ENCODE measurements at places on chromosomes 4 and X.

- DNase-seq, result no peak
These were observed 568 bp upstream of the CASP6 start for GRCh38 chr4:109703664-109704361.

- no peak for DNase-seq
These were observed 13.5 kb upstream of the PRSS48 start for GRCh38 chr4:151263455-151263854.

DNA sequence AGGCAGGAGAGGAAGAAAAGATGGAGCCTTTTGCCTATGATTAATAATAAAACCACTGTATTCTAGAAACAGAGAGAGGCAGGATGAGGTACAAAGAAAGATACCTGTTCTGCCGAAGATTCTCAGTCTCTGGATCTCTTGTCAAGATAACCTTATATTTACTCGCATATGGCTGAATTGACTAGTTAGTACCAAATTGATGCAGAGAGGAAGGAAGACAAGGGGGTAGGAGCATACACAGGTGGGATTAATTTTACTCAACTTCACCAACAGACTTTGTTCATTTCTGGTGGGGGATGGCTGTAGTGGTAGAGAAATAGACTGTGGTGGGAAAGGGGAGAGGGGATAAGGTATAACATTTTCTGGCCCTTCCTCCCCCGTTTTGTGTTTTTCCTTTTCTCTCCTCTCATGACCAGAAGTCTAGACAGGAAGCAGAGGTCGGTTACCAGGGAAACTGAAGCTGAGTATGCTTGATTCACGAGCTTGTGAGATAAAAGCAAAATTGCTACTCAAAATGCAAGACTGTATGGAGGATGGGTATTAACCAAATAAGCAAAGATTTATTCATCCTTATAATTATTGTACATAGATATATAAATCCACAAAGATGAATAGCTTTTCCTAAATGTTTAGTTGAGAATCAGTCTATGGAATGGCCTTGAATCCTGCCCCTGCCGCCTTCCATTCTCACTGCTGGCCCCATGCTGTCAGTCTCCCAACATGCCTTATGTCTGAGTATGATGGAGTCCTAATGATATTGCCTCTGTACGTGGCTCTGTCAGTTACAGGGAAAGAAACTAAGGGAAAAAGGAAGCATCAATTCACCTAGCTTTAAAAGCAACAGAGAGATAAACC is 17.8 kb upstream of the PAGE2B start:
- no peak for DNase-seq

DNA sequence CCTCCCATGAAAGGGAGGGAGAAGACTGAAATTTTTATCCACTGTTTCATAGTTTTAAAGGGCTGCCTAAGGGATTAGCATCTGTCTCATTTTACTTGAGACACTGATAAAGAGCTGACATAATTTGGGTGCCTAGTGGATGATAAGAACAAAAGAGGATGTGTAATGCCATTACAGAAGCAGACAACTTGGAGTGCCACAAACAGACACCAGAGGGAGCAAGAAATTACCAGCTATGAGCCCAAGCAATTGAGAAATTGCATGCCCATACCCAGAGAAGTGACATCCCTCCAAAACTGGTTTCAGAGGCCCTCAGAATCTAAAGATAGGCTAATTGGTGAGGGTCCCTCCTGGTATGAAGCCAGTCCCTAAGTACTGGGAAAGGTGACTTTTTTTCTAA is 38.5 kb upstream of the POU3F4 start:
- no peak for DNase-seq

DNA sequence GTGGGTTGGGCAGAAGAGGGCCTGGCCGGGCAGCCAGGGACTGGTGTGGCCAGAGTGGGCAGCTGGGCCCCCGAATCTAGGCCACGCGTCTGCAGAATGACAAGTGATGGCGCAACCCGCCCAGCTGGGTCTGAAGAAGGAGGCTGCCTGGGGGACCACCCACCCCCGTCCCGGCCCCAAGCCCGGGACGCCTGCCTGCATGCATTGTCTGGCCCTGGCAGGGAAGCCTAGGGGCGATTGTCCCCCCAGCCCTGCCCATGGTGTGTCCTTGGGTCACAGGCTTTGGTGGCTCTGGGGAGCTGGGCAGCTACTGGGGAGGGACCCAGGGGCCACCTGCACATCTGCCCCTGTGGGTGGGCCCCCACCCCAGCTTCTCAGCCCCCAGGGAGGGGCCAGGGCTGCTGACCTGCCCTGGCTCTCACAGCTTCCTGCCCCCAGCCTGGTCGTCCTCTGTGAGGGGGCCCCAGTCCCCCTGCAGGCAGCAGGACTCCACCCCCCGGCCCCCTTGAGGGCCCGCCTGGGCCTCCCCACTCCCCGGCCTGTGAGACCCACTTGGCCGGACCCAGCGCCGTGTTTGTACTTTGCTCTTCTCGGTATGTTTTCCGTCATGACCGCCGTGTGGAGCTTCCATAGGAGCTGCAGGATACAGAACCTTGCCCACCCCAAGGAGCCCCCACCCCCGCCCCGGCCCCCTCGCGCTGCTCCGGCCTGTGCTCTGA is 4.9 kb downstream of the FGFR3 start:
- DNase-seq, result no peak

DNA sequence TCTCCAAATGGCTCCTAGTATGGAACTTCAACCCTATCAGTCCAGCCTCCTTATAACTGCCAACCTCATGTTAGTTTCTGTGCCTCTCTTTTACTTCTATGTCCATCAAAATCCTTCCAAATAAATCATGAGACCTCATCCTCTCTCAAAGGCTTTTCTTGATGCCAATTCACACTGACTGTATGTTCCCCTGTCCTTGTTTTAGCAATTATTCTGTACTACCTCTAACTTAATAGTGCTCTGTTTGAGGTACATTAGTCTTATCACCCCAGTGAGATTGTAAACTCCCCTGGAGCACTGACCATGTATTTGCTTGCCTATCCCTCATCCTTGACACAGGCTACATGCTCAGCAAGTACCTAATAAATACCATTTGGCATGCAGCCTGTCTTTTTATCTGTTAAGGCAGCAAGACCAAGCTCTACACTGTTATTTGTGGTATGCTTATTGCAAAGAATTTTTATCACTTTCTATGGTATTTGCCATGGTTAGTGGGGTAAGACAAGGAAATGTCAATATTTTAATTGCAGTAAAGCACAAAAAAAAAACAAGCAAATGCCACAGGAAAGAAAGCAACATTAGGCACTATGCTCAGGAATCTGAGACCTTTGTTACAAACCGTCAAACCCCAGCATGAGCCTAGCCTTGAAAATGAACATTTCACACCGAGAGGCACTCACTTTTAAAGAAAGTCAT is 119.2 kb downstream of the SMARCA1 start:
- DNase-seq, result no peak

- no peak for DNase-seq
These were observed 116.8 kb upstream of the AGA start for GRCh38 chr4:177558995-177559394.

GRCh38 chr4:87038837-87039615 is 104.2 kb downstream of the AFF1 start:
- peak; percentile 89 for DNase-seq

GRCh38 chr4:168045354-168045753 is 47.0 kb upstream of the ANXA10 start:
- DNase-seq, result no peak

DNA sequence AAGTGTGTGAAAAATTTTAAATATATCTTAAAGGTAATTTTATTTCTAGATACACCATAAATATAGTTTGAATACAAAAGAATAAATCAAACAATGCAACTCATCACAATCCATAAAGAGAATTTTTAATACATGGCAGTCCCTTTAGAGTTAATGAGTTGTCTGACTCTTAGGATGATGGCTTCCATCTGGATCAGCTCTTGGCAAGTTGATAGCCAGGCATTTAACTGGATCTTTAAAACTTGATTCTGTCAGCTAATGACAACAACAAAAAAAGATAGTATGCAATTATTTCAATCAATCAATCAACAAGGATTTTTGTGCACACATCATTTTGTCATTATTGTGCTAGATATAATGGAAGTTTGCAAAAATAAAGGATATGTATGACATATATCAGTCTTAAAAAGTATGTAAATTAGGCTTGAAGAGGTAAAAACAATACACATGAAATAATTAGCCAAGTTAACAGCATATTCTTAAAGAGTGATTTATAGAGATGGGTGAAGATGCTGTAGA is 174.9 kb upstream of the PCDH18 start:
- DNase-seq, result no peak

DNA sequence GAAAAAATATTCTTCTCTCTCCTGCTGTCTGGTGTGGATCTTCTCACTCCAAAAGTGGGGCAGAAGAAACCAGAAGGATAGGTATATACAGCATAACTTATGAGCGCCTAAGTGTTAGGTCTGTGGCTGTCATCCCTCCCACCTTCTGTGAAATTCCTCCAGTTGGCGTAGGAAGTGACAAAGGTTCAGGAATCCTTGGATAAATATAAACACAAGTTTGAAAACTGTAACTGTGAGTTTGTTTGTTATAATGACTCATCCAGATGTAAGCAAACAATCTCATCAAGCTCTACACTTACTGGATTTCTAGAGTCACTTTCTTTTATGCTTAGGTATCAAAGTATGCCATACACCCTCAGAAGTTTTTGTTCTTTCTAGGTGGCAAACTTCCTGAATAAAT is 405.2 kb downstream of the FAT4 start:
- DNase-seq, result no peak

Data from cardiac septum (tissue), 1 donor.